NCI-H526 treated with DMSO at 0.1 percent for 48 hours (cell line): ENCODE measurements at places on chromosomes 7 and 10.

DNA sequence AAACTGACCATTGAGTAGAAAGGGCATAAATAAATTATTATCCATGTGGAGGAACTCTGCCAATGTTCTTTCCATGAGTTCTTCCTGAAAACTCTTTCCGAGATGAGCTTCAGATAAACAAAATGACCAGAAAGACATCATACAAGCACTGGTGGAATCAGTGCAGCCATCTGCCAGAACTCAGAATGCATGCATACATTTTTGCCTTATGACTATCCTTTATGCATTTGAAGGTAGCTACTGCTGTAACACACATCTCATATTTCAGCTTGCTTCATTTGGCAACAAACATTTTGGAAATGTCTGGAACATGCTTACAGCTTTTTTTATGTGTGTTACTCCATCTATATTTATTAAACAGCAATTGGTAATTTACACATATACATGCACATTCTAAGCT is 448.9 kb downstream of the PLXDC2 start:
- DNase-seq: no peak

GRCh38 chr7:156473476-156474240 is 166.9 kb upstream of the RNF32 start:
- DNase-seq: peak; percentile 9

DNA sequence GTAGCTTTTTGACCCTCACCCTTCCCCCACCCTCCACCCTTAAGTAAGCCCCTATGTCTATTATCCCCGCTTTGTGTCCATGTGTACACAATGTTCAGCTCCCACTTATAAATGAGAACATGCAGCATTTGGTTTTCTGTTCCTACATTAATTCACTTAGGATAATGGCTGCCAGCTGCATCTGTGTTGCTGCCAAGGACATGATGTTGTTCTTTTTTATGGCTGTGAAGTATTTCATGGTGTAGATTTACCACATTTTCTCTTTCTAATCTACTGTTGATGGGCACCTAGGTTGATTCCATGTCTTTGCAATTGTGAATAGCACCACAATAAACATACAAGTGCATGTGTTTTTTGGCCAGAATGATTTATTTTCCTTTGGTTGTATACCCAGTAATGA is 232.2 kb downstream of the CACNA2D1 start:
- DNase-seq: no peak

DNA sequence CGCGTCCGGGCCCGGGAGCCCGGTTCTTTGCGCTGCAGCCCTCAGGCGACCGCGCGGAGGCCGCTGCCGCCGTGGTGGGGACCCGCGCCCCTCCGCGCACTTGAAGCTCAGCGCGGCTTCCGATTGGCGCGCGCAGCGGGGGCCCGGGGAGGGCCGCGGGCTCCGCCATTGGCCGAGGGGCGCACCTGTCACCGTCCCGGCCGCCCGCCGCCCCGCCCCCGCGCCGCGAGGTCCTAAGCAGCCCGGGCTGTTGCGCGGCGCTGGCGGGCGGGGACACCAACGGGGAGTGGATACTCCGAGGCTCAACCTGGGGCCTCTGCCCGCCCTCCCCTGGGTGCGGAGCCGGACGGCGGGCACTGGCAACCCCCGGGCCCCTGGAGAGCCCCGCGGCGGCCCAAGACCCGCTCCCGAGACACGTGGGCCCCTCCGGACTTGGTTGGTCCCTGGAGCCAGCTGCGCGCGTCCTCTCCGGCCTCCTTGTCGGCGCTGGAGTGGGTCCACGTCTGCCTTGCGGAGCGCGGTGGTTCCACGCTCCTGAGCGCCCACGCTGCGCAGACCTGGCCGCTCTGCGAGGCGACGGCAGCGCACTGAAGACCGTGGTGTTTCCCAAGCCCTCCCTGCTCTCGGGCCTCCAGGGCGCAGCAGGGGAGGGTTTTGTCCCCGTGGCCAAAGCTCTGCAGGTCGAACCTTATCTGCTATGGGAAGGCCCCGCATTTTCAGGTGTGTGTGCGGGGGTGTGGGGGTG is at the start of gene MNX1:
Gene MNX1 (minus strand): TSS at position 76 of the 745 bp plus-strand sequence. CDS start 313 bp downstream, outside the sequence.
- DNase-seq: peak; percentile 90

GRCh38 chr7:23490357-23491135 is 20.3 kb upstream of the IGF2BP3 start:
- DNase-seq: no peak
